ENCODE measurements at places on chromosomes 11 and 22. TPM values are rescaled to one million over a fixed set of nuclear protein-coding genes. Genes with fewer than 3 reads are reported as not detected.

The TESMIN gene
- total RNA-seq, result not detected

The ARHGAP8 gene
- total RNA-seq, result 32.4 TPM

The FGF19 gene
- not detected for total RNA-seq

The RCOR2 gene
- total RNA-seq, result 17.9 TPM

The SMDT1 gene
- total RNA-seq, result 26.6 TPM

The APLNR gene
- 0.08 TPM for total RNA-seq

The ANGPTL5 gene
- not detected for total RNA-seq

The DDX6 gene
- 80.1 TPM for total RNA-seq

The HORMAD2 gene
- total RNA-seq, result not detected

The NXPE2 gene
- total RNA-seq, result not detected

The MAP6 gene
- 0.53 TPM for total RNA-seq
